ENCODE measurements at places on chromosomes 1 and 21.
A peak's percentile ranks its signal among the peaks of the same experiment; 100 is the strongest.

GRCh38 chr1:107795994-107796393, 169.0 kb downstream of the VAV3 start:
- no peak for DNase-seq

- DNase-seq, result no peak
Measured at GRCh38 chr1:245614476-245614875, 459.7 kb downstream of the KIF26B start.

- no peak for DNase-seq
Measured at GRCh38 chr1:65471861-65472332, 51.4 kb downstream of the LEPR start.

- DNase-seq, result peak; percentile 90
Measured at GRCh38 chr1:220880726-220881506, 1.7 kb downstream of the HLX start.

GRCh38 chr1:220303871-220304270, 31.6 kb upstream of the RAB3GAP2 start:
- DNase-seq, result no peak

GRCh38 chr1:14421977-14422609, 176.4 kb upstream of the KAZN start:
- no peak for DNase-seq

GRCh38 chr1:167137332-167137781, 43.5 kb downstream of the STYXL2 start:
- DNase-seq, result no peak

DNA sequence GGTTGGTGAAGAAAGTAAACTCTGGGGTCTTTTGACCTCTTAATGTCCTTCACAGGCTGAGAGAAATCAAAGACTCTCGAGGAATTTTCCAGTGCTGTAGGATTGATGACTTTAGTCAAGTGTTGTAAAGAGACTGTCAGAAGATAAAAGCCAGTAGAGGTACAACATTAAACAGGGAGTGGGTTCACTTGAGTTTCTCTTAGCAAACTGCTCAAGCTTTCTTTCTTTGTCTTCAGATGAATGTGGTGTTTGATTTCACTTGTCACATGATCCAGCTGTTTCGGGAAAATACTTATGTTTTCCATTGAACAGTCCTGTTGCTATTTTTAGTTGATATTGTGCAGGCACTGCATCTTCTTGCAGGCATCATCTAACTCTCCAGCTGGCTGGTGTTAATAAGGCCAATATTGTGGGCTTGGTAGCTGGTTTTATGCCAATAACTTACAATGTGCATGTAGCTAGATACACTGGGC, 45.6 kb downstream of the XCL2 start:
- DNase-seq, result no peak

DNA sequence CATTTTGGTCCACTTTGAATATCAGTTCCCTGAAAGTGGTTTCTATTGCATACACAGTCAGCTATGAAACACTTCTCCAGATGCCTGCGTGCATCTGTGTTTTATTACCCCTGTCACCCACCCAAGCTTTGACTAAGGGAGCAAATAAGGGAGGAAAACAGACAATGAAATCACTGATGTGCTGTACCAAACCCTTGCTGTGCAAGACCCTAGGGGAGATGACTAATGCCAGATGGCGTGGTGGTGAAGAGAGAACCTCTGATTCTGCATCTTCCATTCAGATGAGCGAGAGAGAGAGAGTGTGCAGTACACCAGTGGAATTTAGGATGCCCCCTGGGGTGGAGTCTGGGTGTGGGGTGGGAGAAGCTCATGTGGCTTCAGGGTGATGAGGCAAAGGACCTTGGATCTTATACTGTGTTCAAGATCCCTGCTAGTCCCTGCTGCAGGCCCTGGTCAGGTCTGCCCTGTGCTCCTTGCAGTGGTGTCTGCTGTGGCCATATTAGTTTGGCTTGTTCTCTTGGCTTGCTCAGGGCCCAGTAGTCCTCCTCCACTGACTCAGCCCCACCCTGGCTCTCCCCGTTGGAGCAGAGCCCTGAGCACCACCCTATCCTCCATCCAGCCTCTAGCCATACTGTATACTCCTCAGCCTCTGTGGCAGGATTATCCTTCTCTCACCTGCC, 18.5 kb downstream of the CLCA1 start:
- no peak for DNase-seq

DNA sequence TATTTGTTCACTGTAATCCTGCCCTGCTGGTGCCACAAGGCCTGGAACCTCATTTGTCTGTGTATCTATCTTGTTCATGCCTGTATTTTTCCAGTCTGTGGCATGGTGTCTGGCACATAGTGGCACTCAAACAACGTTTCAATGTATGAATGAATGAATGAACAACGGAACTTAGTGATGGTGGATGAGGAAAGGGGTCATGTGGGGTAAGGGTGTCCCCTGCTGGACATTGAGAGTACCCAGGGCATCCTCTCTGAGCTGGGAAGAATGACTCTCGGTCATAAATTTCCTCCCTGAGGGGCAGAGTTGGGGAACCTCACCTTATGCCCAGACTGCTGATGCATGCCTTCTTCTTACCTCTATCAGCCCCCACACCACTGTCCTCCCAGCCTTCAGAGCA, 18.9 kb upstream of the ZNF683 start:
- peak; percentile 75 for DNase-seq

- DNase-seq, result no peak
Measured at GRCh38 chr1:9262096-9262986, 27.8 kb downstream of the H6PD start.

GRCh38 chr21:41794600-41794999, 27.7 kb upstream of the RIPK4 start:
- no peak for DNase-seq

- peak; percentile 84 for DNase-seq
Measured at GRCh38 chr1:116574581-116575291, 3.9 kb upstream of the CD58 start.

DNA sequence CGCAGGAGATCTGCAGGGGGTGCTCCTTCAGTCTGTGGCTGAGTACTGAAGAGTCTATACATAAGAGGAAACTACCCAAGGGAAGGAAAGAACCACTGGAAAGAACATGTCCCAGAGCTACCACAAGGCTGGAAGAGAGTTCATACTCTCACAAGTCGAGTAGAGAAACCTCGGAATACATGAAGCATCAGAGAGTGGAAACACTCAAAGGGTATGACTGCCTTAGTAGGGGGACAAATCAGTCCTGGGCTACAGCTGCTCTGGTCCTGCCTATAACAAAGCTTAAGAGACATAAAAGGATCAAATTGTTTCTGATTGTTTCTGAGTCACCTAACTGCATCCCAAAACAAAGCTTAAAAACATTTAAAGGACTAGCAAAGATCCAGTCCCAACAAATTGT, 27.4 kb downstream of the TMEM50B start:
- no peak for DNase-seq

DNA sequence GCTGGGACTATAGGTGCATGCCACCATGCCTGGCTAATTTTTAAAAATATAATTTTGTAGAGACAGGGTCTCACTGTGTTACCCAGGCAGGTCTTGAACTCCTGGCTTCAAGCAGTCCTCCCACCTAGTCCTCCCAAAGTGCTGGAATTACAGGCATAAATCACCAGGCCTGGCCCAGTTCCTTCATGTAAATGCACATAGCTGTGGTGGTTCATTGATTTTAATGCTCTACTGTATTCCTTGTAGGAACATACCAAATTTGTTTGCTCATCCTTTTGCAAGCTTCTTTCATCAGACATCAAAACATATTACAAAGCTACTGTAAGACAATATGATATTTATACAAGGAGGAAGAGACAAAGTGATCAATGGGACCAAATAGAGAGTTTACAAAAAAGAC, 237.5 kb upstream of the ESRRG start:
- DNase-seq, result no peak

DNA sequence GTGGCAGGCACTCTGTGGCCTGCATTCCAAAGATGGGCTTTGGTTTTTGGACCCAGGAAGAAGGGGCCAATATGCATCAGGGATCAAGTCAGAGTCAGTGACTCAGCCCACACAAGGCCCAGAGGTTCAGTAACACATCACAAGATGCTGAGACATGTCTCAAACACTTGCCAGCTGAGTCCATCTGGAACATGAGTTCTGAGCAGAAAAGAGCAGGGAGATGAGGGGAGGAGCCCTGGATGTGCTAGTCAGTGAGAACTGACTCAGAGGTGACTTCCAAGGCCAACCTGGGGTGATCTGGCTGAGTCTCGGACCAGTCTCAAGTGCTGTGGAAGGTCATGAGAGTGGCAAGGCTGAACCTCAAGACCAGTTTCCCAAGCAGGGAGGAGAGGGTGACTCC, 150.1 kb downstream of the CDC7 start:
- DNase-seq, result peak; percentile 93

GRCh38 chr21:40752125-40752524, 94.8 kb downstream of the DSCAM start:
- no peak for DNase-seq

DNA sequence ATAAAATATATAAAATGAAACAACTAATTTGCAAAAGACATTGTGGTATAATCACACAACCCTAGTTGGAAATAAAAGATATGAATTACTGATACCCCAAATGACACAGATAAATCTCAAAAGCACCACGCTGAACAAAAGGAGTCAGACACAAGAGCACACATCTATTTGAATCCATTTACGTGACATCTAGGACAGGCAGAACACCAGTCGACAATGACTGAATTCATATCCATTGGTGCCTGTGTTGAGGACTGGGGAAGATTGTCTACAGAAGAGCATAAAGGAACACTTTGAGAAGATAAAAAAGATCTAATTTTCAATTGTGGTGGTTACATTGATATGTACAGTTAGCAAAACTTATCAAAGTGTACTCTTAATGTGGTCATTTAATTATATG, 874.1 kb downstream of the LTN1 start:
- DNase-seq, result no peak

- peak; percentile 55 for DNase-seq
Measured at GRCh38 chr1:227318853-227319607, 738 bp upstream of the CDC42BPA start.

DNA sequence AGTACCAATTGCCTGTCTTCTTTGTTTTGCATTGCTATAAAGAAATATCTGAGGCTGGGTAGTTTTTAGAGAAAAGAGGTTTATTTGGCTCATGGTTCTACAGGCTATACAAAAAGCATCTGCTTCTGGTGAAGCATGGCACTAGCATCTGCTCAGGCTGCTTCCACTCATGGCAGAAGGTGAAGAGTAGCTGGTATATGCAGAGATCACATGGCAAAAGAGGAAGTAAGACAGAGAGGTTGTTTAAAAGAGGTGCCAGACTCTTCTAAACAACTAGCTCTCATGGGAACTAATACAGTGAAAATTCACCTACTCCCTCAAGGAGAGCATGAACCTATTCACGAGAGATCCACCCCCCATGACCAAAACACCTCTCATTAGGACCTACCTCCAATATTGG, 56.7 kb upstream of the GUCA2B start:
- DNase-seq, result no peak

GRCh38 chr1:119873135-119874015, 22.9 kb downstream of the ADAM30 start:
- DNase-seq, result peak; percentile 17

GRCh38 chr21:33230545-33231324, 997 bp downstream of the IFNAR2 start:
- DNase-seq, result peak; percentile 72

GRCh38 chr1:199377211-199377610, 650.3 kb upstream of the NR5A2 start:
- DNase-seq, result no peak

DNA sequence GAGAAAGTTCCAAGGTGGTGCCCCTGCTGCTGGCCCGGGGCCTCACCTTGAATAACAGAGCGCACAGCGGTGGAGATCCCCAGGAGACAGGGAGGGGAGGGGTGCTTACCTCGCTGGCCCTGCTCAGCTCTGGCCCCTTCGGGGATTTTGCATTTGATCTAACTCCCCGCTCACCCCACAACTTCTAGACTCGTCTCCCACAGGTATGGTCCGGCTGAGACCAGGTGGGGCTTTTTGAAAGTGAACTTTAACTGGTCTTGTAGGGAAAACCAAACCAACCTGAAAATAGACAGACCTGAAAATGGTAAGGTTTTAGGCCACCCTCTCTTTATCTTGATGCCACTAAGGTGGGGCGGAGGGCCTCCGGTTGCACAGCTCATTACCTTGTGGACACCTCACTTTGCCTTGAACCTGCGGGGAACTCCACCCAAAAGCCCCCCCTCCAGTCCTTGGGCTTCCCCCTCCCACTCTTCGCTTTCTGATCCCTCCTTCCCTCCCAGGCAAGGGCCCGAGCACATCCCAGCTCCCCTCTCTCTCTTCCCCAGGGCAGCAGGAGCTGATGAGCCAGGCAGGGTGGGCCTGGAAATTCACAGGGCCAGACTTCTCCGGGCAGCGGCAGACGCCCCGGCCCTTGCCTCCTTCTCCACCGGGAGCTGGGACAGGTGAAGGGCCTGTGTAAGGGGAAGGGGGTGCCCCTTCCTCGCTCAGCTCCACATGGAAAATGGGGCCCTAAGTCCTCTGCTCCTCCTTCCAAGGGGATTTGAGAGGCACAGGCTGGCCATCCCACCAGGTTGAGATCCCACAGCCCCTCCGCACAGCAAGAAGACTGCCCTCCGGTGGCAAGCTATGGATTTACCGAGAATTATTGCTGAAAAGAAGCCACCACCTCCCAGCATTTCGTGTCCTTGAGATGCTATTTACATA, 16.1 kb downstream of the TNFRSF8 start:
- DNase-seq, result peak; percentile 74

DNA sequence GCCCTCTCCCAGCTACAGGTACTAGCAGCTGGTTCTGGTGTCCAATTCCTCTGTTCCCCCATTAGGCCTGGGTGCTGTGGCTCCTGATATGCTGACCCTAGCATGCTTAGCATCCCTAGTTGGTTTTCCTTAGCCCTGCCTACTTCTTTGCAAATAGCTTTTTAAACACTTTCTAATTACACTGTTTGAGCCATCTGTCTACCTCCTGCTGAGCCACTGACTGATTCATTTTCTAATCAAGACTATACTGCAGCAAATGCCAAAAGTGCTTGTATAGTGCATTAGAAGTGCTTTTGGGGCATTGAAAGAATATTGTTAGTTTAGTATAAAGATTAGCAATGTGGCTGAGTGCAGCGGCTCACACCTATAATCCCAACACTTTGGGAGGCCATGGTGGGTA, 36.3 kb downstream of the ERICH3 start:
- no peak for DNase-seq

DNA sequence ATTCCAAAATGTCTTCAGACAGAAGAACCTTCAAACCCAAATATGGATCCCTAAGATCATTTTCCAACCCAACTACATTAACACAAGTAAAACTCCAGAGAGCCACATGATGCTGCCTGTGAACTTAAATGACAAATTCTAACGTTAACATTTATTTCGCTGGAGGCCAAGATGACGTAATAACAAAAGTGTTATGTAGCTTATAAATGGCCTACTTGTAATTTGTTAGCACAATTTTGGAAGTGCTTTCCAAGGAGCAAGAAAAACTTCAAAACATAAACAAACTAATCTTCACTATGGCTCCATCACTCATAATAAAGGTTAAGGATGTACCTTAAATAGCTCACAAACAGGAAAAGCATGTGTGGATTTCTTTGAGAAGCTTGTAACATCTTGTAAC, 126.7 kb downstream of the HLCS start:
- no peak for DNase-seq

DNA sequence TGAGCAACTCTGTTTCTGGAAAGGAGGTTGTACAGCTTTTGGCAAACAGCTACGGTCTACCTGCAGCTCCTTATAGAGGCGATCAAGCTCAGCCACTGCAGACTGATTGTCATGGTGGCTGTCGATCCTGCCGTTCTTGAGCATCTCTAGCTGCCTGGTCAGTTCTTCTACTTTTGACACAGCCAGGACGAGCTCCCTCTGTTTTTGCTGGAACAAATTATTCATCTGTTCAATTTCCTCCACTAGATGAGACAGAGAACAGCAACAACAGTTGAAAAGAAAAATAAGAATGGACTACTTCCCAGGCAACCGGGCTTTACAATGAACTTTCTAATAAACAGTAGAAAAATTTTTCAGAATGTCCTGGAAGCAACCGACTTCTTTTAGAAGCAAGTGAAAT, 42.5 kb downstream of the TP53BP2 start:
- DNase-seq, result no peak

Data from hepatic stellate cell (primary cell).